ENCODE measurements at places on chromosomes 4 and X.

DNA sequence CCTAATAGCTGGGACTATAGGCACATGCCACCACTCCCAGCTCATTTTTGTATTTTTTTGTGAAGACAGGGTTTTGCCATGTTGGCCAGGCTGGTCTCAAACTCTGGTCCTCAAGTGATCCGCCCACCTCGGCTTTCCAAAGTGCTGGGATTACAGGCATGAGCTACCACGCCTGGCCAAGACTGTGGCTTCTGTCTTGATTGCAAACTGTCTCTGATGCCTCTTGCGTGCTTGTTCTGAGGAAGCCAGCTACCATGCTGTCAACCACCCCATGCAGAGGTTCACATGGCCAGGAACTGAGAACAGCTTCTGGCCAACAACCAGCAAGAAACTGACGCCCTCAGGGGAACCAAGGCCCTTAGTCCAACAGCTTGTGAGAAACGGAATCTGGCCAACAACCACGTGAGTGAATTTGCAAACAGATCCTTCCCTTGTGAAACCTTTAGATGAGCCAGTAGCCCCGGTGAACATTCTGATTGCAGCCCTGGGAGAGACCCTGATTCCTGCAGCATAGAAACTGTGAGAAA lies 71.2 kb downstream of the SUPT20HL2 start:
- no peak for DNase-seq

- DNase-seq: no peak
Measured at GRCh38 chr4:678331-679103, 4.2 kb downstream of the MYL5 start.

DNA sequence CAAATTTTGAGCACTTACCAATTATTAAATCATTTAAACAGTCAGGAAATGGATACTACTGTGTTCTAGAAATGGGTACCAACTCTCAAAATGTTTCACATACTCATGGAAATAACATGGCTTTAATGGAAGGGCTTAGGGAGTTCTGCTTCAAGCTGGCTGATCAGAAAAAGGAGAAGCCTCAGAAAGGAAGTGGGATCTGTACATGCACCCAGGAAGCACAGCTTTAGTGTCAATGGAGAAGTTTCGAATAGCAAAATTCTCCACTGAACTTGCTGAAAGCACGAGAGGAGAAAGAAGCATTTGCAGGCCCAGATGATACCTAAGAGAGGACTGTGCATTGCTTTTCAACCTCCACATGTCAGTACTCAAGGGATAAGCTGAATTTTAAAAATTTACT lies 11.1 kb upstream of the HS3ST1 start:
- no peak for DNase-seq

- DNase-seq: no peak
Measured at GRCh38 chr4:21209860-21210259, 509.6 kb downstream of the PACRGL start.

- no peak for DNase-seq
Measured at GRCh38 chr4:4946416-4946815, 72.8 kb downstream of the CYTL1 start.

DNA sequence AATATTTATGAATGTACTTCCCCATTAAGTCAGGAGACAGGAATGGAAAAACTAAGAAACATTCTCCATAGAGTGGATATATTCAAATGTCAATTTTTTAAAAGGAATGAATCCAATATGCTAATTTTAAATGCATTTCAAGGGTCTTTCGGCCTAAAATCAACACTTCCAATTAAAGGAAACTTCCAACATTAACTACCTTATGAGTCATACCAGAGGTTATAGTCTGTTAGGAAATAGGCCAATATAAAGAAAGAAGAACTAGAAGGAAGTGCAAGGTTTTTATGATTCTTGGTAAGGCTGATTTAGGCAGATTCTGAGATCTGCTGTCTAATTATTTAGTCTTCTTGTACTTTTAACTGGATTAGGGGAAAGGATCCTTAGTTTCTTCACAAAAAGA lies 260.1 kb upstream of the EDNRA start:
- no peak for DNase-seq

DNA sequence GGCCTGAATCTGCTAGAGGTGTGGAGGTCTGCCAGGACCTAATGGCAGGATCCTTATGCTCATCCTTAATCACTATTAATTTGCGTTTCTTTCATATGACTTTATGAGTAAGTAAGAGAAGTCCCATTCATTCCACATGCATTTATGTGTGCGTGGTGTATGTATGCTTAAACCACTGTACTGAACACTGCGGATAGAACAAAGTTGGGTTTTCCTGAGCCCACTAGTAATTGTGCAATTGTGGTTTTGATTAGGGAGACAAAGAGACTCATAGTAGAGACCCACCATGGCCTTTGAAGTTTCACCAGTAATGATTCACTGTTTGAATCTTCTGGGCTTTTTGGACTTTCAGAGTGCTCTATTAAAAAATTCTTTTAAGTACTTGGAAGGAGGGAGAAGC lies 498.5 kb upstream of the DIPK2B start:
- DNase-seq: no peak

DNA sequence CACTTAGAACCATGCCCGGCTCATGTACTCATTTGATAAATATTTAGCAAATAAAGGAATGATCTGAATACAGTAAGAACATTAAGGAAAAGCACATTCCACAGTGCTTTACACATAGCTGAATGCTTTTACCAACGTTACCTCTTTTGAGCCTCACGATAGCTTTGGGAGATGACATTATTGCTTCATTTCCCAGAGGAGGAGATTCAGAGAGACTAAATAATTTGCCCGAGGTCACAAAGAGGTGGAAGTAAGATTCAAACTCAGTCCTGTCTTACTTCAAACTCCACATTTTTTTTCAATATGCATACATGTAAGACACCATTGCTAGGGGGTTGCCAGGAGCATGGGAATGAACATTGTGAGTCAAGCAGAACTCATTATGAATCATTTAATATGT lies 538.5 kb downstream of the BCOR start:
- DNase-seq: no peak

- DNase-seq: no peak
Measured at GRCh38 chr4:24622146-24622834, 37.9 kb upstream of the DHX15 start.

DNA sequence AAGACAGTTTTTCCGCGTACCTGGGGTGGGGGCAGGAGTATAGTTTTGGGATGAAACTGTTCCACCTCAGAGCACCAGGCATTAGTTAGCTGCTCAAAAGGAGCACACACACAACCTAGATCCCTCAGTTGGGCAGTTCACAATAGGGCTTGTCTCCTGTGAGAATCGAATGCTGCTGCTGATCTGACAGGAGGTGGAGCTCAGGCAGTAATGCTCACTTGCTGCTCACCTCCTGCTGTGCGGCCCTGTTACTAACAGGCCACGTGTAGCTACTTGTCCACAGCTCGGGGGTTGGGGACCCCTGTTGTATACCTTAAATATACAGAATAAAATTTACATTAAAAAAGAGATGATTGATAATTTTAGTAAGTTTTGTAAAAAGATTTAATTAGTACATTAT lies 191.5 kb downstream of the SLC7A11 start:
- no peak for DNase-seq

- DNase-seq: no peak
Measured at GRCh38 chr4:98491899-98492559, 166.4 kb downstream of the TSPAN5 start.

DNA sequence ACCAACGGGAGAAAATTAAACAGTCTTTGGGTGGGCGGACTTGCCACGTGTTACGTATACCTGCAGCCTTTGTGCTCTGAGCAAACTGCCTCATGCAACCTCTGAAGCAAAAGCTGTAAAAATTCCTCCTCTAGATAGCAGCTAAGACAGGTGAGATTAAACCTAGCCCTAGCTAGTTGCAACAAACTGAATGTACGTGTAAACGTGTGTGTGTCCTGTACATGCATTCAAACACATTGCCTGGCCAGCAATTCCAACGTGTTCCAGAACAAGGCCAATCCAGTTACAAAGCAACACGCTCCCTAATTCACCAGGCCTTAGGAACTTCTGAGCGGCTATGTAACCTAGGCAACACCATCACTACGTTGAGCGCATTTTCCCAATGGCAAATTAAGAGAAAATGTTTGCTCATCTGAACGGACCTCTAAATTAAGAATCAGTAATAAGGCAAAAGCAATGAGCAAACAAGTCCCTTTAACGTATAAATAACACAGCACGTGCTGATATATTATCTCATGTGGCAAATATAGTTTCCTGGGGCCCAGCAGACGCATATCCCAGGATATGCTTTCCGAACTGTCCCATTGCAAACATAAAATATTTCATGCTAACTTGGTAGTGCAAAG lies 792 bp downstream of the PPID start:
- no peak for DNase-seq

GRCh38 chrX:118218079-118218478 lies 101.5 kb upstream of the KLHL13 start:
- no peak for DNase-seq

GRCh38 chr4:148926276-148927260 lies 484.4 kb upstream of the NR3C2 start:
- DNase-seq: no peak

DNA sequence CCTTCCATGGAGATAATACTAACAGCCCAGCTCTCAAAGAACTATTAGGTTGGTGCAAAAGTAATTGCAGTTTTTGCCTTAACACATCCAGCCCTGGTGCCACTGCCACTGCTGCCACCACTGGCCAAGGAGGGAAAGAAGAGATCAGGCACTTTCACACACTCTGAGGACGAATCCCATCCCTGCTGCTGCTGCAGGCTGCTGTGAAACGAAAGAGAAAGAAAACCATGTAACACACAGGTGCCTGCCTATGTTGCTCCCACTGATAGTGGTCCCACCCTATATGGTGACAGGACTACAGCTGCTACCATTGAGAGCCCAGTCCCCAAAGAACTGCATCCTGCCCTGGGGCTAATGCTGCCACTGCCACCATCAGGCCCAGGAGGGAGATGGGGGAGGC lies 35.1 kb downstream of the TMLHE start:
- DNase-seq: no peak

- no peak for DNase-seq
Measured at GRCh38 chrX:11419102-11419501, 125.9 kb downstream of the AMELX start.

GRCh38 chr4:87011340-87012034 lies 76.7 kb downstream of the AFF1 start:
- no peak for DNase-seq

- no peak for DNase-seq
Measured at GRCh38 chrX:35006361-35006760, 63.8 kb downstream of the FAM47B start.

DNA sequence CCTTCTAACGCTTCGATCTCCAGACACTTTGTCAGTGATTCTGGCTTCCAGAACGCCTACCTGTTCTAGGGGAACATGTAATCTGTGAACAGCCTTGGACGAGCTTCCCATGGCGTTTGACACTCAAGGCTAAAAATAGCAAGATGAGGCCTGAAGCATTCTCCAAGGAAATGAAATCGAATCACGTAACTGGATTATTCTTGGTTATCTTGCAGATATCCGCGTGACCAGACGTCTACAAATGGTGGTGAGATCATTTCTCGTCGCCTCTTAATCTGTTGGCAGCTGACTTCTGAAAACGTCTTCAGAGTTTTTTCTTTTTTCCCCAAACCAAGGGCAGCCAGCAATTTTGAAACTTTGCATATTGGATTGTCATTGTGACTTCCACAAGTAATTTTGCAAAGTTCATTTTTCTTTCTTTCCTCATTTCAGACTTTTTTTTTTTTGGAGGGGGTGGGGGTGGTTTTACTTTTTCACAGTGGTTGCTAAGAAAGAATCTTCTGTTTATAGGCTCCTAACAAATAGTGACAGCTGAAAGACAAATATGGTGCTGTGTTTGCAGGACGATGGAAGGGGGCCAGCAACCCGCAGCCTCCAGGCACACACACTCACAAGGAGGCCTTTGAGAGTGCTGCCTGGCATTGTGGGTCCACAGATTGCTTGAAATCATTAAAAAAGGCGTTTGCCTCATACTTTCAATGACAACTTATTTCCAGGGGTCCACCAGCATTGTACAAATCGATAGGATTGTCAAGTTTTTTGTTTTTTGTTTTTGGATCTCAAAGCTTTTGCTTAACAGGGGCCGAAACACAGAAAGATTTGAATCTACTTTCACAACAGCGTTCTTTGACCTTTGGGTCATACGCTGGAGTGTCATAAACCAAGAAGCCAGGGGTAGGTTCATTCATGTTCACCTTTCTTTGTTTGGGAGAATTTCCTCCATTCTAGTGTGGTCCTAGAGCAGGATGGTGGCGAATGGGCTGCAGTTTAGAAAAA lies 32.4 kb upstream of the PDLIM3 start:
- DNase-seq: no peak

DNA sequence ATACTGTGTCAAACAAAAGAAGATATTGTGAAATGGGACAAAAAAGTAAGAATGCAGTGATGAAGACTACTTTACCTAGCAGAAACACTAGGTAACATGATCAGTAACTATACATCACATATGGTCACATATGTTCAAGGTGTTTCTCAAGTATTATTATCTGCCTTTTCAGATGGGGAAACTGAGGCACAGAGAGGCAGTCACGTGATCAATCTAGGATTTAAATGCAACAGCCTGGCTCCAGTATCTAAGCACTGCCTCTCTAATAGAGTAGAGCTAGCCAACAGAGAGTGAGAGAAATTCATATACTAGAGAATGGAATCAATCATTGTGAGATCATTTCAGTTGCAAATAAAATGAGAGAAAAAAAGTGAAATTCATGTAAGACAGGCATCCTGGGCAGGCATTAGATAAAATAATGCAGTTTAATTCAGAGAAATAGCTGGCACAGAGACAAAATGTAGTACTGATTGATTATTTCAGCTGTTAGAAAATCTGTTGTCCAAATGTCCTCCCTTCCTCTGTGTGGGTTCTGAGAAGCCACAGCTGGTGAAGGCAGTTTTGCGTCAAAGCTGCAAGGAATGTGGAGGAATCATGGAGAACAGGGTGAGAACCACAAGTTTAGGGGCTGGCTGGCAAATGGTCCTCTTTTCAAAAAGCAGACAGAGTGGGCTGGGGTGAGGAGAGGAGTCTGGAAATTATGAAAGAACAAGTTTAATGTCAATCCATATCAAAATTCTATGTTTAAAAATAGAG lies 26.0 kb downstream of the SMIM43 start:
- no peak for DNase-seq

- no peak for DNase-seq
Measured at GRCh38 chrX:118189000-118189399, 72.4 kb upstream of the KLHL13 start.

- no peak for DNase-seq
Measured at GRCh38 chrX:141903400-141904155, at the start of gene MAGEC1. Gene MAGEC1, plus strand, starts transcription at chrX:141903894. Its CDS starts 1,179 bp downstream, at chrX:141905073.

DNA sequence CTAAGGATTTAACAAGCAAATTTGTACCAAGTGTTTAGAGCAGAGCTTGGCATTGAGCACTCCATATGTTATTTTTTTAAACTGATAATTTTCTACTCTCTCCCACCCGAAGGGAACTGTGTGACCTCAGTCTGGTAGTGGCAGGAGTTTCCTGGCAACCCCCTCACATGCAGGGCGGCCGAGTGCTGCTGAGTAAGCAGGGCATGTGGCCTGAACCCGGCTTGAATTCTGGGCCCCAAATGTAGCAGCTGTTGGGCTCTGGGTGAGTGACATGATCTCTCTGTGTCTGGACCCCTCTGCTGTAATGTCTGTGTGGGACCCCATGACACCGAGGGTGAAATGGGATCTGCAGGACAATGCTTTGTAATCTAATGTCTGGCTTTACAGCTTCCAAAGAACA lies 13.6 kb upstream of the C4orf50 start:
- DNase-seq: no peak

- no peak for DNase-seq
Measured at GRCh38 chr4:174071595-174071994, 211.9 kb downstream of the FBXO8 start.

Data from stimulated activated CD8-positive, alpha-beta memory T cell treated with anti-CD3 and anti-CD28 coated beads, Interleukin-4, amount 100 ng/mL, for 48 hours (primary cell).